Lower lobe of right lung (tissue), 2 donors: ENCODE measurements at places on chromosomes 5 and 9. TPM values are rescaled to one million over a fixed set of nuclear protein-coding genes. Genes with fewer than 3 reads are reported as not detected.

TMEM245 gene
- 85.7 TPM for total RNA-seq

BRINP1 gene
- 1.5 TPM for total RNA-seq

ZBTB5 gene
- total RNA-seq, result 9.2 TPM

DROSHA gene
- 51.7 TPM for total RNA-seq

PALM2AKAP2 gene
- total RNA-seq, result 26.2 TPM

DOK3 gene
- total RNA-seq, result 76.5 TPM

SLC25A2 gene
- total RNA-seq, result 0.71 TPM

C9orf50 gene
- not detected for total RNA-seq

GRCh38 chr9:3508521-3509291 lies 17.1 kb downstream of the RFX3 start:
- DNase-seq, result no peak

DNA sequence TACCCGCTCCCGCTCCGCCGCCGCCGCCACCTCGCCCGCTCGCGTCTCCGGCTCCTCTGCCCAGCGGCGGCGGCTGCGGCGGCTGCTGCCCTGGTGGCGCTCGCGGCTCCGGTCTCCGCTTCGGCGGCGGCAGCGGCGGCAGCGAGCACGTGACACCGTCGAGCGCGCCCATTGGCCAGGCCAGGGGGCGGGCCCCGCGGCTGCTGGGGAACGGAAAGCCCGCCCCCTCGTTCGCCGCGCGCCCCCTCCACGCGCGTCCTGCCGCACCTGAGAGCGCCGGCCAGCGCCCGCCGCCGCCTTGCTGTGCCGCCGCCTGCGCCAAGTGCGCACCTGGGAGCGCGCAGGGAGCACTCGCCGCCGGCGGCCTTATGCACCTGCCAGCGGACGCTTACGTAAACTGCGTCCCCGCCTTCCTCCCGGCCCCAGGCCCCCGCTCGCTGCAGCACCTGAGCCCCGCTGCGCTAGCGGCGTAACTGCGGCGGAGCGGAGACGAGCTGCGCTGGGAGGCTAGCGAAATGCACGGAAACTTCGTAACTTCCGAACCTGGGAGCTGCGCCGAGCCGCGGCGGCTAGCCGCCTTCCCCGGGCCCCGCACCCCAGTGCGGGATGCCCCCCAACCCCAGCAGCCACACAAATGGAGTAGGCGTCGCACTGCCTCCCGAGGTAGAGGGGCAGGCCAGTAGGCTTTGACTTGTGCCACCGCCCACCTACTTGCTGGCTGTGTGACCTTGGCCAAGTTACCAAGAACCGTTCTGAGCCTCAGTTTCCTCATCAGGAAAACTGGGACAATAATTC lies at the start of gene STRBP:
Gene STRBP, minus strand, starts transcription at position 122 of the 795 bp plus-strand sequence. CDS start 84,452 bp downstream, outside the sequence.
- DNase-seq, result peak; percentile 94

DNA sequence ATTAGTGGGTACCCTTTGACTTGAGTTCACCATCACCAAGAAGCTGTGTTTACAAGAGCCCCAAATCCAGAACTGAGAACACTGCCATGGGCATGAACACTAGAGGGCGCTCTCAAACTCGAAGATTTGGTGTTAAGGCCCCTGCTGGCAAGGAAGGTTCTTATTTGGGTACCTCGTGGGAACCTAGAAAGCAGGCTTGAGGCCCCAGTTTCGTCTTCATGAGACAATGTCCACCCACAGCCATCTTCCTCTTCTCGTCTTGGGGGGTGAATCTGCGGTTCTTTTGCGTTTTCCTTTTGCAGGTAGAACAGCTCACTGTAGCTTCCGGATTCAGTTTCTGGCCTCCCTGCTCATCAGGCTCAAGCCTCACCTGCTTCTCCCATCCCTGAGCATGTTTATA lies 184.0 kb downstream of the SEMA5A start:
- no peak for DNase-seq

- DNase-seq, result no peak
Measured at GRCh38 chr5:115050866-115051265, 118.8 kb downstream of the TRIM36 start.

DNA sequence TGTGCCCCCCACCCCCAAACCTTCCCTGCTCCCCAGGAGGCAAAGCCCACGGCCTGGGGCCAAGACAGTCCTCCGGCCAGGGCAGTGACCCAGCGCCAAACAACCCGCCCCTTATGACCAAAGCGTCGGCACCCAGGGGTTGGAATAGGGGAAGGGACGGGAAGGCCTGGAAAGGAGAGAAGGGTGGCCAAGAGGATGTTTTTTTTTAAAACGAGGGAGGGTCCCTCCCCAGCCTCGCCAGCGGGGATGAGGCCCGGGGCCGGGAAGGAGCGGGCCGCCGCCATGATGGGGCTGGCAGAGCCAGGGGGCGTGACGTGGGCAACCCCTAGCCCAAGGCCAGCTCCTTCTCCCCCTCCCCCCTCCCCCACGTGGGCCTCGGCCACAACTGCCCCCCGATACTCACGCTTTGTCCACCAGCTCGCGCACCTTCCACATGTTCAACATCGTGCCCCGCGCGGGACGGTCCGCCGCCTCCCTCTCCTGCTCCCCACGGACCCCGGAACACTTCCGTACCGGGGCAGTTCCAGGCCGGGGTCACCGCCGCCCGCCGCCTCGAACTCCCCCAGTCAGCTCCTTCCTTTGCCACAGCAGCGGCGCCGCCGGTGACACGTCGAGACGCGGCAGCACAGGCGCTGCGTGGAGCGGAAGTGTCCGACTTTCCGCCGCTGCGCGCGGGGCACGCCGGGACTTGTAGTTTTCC lies at the start of gene CLINT1:
Gene CLINT1, minus strand, starts transcription at position 619 of the 700 bp plus-strand sequence. Its CDS starts 175 bp downstream, at position 444.
- DNase-seq, result peak; percentile 96

DNA sequence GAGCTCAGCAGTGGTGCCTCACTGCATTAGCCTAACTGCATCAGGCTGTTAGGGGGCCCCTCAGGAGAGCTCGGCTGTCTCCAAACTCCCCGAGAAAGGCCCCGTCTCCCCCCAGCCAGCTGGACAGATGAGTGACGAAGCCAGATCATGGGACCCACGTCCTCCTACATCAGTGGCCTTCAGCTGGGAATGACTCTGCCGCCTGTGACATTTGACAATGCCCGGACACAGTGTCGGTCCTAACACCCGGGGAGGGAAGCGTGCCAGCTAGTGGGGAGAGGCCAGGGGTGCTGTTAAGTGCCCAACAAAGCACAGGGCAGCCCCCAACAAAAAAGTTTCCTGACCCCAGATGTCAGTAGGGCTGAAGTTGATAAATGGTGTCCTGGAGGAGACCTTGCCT lies 375.2 kb upstream of the IRX2 start:
- DNase-seq, result no peak

DNA sequence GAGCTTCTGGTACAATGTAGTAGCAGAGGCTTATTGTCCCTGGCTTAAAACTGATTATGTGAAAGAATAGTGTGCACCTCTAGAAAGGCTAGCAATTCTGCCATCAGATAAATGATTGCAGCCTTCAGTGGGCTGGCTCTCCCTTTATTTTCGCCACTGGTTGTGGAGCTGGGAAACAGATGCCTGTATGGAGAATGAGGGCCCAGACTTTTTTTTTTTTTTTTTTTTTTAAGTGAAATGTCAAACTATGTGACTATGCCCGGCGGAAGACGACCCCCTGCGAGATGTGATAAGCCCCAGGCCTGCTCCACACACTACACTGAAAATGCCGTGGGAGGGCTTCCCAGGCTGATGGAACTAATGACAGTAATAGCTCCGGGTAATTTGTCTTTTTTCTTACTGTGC lies 28.7 kb downstream of the ISL1 start:
- no peak for DNase-seq

DNA sequence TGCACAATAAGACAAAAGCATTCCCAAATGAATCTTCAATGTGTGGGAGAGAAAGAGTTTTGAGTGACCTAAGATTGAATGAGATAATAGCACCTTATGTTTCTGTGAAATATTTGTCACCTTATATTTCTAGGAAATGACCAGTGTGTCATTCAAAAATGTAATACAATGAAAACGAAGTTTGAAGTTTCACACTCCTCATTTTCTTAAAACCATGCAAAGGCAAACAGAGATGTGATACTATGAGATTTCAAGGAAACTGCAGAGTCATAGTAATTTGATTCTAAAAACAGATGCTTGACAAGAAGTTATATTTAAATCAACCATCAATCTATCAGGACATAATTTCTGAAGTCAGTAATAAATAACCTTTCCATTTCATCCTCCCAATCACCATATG lies 13.6 kb upstream of the ABCA1 start:
- DNase-seq, result no peak

- DNase-seq, result no peak
Measured at GRCh38 chr9:98484162-98484561, 224.6 kb downstream of the GABBR2 start.

DNA sequence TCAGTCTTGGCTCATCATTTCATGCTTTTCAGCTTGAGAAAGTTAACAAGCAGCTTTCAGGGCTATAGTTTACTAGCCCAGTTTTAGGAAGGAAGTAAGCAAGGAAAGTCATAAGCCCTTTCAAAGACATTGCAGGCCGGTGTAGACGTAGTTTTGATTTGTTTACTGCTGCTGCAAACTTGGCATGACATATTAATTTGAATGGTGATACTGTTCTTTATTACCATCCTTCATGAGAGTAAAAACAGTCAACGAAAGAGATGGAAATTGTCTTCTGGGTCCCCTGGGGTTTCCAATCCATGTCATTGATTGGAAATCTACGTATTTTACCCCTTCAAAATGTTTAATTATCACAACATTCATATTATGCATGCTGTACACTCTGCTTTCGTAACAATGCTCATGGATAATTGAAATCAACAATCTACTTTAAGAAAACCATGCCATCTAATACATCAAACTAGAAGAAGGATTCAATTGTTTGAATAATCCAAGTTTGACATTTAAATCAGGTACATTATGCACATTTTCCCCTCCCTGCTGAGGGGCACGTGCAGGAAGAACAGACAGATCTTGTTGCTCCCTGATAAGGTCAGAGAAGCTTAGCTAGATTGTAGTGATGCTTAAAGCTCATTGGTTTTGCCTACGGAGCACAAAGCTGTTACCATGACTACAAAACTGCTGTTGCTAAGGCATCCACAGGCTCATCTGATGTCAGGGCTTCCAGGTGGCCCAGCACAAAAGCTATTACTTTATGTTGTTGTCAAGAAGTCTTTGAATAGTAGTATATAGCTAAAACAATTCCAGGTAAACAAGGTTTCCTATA lies 139.9 kb upstream of the PRLR start:
- DNase-seq, result no peak

DNA sequence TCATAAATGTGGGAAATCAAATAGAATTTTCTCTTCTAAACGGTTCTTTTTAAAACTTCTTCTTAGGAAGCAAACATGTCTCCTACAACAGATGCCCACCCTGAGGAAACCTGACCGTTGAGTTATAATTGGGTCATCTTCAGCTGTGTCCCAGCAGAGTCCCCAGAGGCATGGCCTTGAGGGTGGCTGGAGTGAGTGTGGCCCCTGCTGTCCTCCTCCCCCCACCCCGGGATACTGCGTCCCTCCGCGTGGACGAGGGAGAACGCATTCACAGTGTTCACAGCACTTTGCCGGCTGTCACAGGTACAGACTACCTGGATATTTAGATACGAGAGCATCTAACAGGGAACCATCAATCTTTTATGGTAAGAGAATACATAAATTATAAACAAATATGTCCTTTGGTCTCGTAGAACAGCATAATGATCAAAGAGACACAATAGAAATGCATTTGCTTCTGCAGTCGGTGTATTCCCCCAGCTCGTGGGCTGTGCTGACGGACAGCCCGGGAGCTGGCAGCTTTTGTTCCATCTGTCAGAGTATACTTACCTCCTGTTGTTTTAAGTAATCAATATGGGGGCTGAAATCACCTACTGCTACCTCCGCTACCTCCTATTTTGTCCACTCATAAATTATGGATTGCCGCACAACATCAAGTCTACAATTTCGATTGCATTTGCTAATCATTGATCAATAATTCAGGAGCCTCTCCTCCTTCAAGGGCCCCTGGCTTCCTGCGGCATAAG lies 214.7 kb downstream of the IRX2 start:
- DNase-seq, result no peak

DNA sequence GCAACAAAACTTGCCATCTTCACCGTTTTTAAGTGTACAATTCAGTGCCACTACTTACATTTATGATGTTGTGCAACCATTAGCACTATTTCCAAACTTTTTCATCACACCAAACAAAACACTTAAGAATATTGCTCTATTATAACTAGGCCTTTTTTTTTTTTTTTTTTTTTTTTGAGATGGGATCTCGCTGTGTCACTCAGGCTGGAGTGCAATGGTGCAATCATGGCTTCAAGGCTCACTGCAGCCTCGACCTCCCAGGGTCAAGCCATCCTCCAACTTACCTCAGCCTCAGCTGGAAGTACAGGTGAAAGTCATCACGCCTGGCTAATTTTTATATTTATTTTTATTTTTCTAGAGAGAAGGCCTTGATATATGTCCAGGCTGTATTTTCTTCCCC lies 22.3 kb upstream of the LMNB1 start:
- DNase-seq, result no peak

- no peak for DNase-seq
Measured at GRCh38 chr9:32251539-32251938, 132.9 kb upstream of the ACO1 start.

DNA sequence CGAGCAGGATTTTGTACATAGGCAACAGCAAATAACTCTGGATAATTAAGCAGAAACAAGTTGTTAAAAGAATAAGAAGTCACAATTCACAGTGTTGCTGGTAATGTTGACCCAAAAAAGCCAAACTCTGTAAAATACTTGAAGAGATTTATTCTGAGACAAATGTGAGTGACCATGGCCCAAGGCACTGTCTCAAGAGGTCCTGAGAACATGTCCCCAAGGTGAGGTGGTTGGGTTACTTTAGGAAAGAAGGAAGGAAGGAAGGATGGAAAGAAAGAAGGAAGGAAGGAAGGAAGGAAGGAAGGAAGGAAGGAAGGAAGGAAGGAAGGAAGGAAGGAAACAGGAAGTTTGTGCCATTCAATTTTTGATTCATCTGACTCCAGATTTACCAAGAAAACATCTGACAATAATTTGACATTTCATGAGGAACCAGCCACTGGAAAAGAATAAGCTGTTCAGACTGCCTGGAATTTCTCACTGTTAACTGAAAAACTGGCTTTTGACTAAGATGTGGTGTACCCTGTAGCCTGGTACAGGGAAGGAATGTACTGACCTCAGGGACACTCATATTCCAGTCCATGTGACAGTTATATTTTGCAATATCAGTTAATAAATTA lies 295.9 kb upstream of the TNC start:
- no peak for DNase-seq

GRCh38 chr5:168464214-168464613 lies 22.1 kb upstream of the RARS1 start:
- no peak for DNase-seq

DNA sequence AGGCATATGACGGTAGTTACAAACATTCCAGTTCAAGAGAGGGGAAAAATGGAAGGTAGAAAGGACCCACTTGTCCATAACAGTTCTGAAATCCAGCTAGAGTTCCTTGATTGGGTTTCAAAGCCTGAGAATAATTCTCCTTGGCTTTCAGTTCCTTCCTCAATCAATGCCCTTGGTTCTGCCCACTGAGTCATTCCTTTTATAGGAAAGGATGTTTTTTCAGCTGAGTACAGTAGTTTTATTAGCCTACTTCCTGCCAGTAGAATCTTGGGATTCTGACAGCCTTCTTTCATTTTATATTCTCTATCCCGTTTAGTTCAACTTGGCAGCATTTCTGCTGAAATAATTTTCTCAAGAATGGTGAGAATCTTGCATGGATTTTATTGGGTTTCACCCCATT lies 386.9 kb upstream of the SMC2 start:
- no peak for DNase-seq

GRCh38 chr5:141208478-141208877 lies at the start of gene PCDHB12:
PCDHB12 (plus strand) TSS chr5:141208719; CDS start chr5:141208908, 189 bp downstream.
- DNase-seq, result no peak
